ENCODE measurements at places on chromosomes 7 and 10.
A peak's percentile ranks its signal among the peaks of the same experiment; 100 is the strongest.

DNA sequence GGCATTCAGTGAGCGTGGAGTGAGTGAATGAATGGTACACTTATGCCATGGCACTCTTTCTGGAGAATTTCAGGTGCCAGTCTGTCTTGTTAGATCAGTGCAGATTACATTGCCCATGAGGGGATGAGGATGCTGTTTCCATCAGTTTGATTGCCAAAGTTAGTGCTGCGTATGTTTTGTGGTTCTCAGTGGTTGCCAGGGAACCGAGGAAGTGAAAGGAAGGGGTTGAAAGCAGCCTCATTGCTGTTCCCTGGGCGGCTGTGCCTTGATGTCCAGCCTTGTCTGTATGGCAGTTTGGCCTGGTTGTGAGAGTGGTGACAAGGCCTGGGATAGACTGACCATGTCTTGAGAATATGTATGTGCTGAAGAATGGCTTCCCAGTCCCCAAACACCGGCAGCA lies 30.2 kb downstream of the WBP1L start:
- DNase-seq: no peak

GRCh38 chr7:100166970-100167911 lies 1.2 kb downstream of the GAL3ST4 start:
- DNase-seq: no peak

DNA sequence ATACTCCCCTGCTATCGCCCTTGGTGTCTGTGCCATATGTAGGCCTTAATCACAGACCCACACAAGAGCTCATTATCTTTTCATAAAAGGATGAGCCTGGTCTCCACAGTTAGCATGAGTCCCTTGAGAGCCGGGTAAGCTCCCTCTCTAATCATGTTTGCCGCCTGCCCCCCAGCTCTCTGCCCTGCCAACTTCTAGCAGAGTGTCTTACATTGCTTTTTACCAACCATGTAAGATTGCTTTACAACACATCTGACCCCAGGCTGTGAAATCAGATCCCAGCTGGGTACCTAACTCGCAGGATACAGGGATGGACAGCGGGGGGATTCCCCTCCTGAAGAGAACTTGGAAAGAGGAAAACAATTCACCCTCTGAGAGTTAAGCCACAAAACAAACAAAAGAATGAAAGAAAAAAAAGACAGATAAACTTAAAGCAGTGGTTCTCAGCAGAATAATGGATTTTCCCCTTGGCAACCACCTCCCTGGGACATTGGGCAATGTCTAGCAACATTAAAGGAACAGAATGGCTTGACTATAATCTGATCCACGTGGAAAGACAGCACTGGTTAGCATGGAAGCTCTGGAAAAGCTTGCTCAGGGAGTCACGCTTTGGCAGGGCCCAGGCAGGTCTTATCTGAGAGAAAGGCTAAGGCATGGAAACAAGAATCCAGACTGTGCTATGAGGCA lies 39.4 kb upstream of the ATOH7 start:
- DNase-seq: no peak

- DNase-seq: no peak
Measured at GRCh38 chr7:158164101-158165095, 423.2 kb downstream of the PTPRN2 start.

GRCh38 chr7:85154282-85154937 lies 32.4 kb downstream of the SEMA3D start:
- DNase-seq: no peak

GRCh38 chr10:96873756-96874467 lies 41.8 kb downstream of the LCOR start:
- DNase-seq: no peak

DNA sequence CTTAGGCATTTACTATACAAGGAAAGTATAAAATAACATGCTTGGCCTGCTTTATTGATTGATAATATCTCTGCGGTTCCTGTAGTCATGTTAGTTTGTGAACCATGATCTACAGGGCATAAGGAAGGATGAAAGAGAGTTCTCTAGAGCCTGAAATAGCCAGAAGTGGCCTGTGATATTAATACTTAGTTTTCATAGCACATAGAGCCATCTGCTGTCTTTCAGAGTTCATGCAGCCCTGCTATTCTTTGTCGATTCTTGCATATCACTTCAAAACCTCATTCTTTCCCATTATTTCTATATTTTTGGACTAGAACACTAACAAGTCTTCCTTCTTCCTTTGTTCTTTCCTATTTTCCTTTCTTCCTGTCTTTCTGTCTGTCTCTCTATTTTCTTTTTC lies 26.4 kb upstream of the PRKG1 start:
- no peak for DNase-seq

DNA sequence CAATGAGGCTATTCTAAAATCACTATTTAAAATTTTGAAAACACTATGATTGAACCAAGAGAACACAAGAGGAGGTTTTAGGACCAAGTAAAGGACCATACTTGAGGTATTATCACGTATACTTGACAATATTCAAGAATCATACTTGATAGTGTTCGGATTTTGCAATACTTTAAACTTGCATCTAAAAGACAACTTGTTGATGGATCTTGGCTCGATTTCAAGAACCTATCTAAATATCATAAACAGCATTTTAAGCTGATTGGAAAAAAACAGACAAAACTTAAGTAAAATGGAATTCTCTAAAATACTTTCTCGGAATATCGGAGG lies 1.3 kb downstream of the NAMPT start:
- no peak for DNase-seq

- DNase-seq: peak; percentile 23
Measured at GRCh38 chr7:16967300-16967811, 85.6 kb upstream of the AGR3 start.

- DNase-seq: no peak
Measured at GRCh38 chr7:147708871-147709270, 881.7 kb upstream of the C7orf33 start.

DNA sequence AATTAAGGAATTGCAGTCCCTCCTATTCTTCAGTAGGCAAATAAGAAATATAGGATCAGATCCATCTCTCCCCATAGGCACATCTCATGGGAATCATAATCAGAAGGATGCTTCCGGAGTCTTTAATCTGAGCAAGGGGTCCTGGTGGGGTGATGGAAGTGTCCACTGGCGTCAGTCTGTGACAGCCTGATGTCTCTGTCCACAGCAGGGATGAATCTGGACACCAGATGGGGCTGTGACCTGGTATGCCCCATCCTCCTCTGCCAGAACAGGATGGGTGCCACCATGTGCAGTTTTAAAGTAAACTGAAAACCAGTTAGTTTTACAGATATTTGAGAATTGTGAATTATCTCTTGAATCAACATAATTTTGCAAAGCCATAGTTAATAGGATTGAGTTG lies 148.7 kb downstream of the C1GALT1 start:
- DNase-seq: no peak

GRCh38 chr7:85479918-85480643 lies 293.2 kb upstream of the SEMA3D start:
- DNase-seq: no peak

- no peak for DNase-seq
Measured at GRCh38 chr7:22632674-22633073, 94.3 kb upstream of the IL6 start.

- DNase-seq: no peak
Measured at GRCh38 chr7:52639126-52639525, 396.3 kb upstream of the POM121L12 start.

GRCh38 chr7:18177815-18178660 lies 150.4 kb upstream of the PRPS1L1 start:
- DNase-seq: no peak

GRCh38 chr10:92356041-92356440 lies 65.1 kb downstream of the MARCHF5 start:
- DNase-seq: no peak

DNA sequence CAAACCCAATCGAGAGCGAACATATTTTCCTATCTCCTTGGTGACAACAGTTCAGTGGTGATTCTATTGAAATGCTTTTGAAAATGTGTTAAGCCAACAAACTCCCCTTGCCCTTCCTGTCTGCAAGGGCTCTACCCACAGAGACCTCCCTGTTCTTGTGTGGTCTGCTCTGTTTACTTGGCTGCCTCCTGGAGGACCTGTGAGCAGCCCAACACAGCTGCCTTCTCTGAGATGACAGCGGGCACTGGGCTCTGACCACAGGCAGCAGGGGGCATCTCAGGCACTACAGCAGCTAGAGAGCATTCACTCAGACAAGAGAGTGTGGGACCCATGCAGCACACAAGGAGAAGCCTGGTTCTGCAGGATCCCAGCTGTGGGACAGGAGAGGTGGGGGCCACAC lies 416.4 kb downstream of the TCERG1L start:
- no peak for DNase-seq

GRCh38 chr7:142327628-142328405 lies 70.0 kb upstream of the PRSS58 start:
- DNase-seq: no peak

GRCh38 chr7:13882051-13882450 lies 107.4 kb downstream of the ETV1 start:
- no peak for DNase-seq

Data from amniotic stem cell (primary cell).